ENCODE measurements at places on chromosomes 12 and 14. TPM values are rescaled to one million over a fixed set of nuclear protein-coding genes. Genes with fewer than 3 reads are reported as not detected.

GRCh38 chr14:53532853-53533252 is 379.7 kb upstream of the DDHD1 start:
- H3K36me3 ChIP-seq: no peaks in the 10 kb centered on the region
- H3K27ac ChIP-seq: peak overlapping the region; percentile 38

- no peak overlapping the region for H3K4me3 ChIP-seq
- no peak overlapping the region for H3K27ac ChIP-seq
- no peaks in the 10 kb centered on the region for H3K27me3 ChIP-seq
- no peaks in the 10 kb centered on the region for H3K36me3 ChIP-seq
- H3K4me1 ChIP-seq: peaks cover 50% of the 10 kb centered on the region
- DNase-seq: no peak
These were observed 160.7 kb upstream of the CCND2 start for GRCh38 chr12:4112734-4113325.

Gene CLEC2D
- 27.7 TPM for polyA plus RNA-seq

GRCh38 chr12:77667101-77667500 is 163.6 kb upstream of the NAV3 start:
- no peaks in the 10 kb centered on the region for H3K36me3 ChIP-seq
- DNase-seq: no peak
- no peaks in the 10 kb centered on the region for H3K27me3 ChIP-seq
- H3K4me3 ChIP-seq: no peak overlapping the region
- H3K27ac ChIP-seq: no peak overlapping the region
- H3K4me1 ChIP-seq: no peaks in the 10 kb centered on the region

GRCh38 chr12:107447336-107447735 is 238.3 kb upstream of the PWP1 start:
- H3K27ac ChIP-seq: no peak overlapping the region
- H3K27me3 ChIP-seq: peaks cover 2% of the 10 kb centered on the region
- no peaks in the 10 kb centered on the region for H3K36me3 ChIP-seq
- H3K4me3 ChIP-seq: no peak overlapping the region
- no peaks in the 10 kb centered on the region for H3K4me1 ChIP-seq

Gene TMEM30B
- polyA plus RNA-seq: not detected

Gene KRT72
- polyA plus RNA-seq: not detected

Gene HCFC2
- polyA plus RNA-seq: 11.8 TPM

Gene OR4E2
- not detected for polyA plus RNA-seq

DNA sequence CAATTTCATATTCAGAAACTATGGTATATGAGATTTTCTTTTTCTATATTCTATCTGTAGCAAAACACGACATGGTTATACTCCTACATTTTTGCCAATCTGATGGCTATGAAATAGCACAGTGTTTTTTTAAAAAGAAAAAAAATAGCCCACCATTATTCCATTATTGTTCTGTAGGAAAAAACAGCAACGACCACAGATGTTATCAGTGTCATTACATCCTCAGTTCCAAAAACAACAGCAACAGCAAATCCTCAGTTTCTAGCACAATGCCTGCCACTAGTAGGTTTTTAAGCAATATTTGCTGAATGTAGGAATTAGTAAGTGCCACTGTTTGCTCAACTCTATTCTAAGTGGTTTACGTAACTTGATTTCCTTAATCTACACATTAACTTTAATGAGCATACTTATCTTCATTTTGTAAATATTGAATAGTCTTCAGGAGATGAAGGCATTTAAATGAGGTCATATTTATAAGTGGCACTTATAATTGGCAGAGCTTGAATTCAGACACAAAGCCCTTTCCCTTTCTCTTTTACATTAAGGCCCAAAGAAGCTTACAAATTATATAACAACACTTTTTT is 8.3 kb downstream of the RNASE6 start:
- no peak overlapping the region for H3K27ac ChIP-seq
- peaks cover 5% of the 10 kb centered on the region for H3K4me1 ChIP-seq
- no peaks in the 10 kb centered on the region for H3K27me3 ChIP-seq
- no peaks in the 10 kb centered on the region for H3K36me3 ChIP-seq
- DNase-seq: no peak

Gene ZNF839
- polyA plus RNA-seq: 5.6 TPM

DNA sequence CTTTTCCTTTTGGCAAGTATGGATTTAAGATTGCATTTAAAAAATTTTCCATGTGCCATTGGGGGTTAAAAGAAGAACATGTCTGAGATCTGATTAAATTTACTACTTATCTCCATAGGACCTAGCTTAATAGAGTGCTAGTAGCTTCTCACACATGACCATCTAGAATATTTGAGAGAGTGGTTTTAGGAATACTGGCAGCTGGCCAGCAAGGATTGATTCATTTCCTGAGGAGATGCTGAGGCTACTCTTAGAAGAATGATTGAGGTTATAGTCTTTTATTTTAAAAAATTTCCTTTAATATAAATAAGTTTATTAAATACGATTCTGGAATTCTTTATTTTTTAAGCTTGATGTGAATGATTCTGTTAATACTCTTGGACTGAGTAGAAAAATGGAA is 56.2 kb downstream of the MIPOL1 start:
- no peak overlapping the region for H3K27ac ChIP-seq
- no peaks in the 10 kb centered on the region for H3K4me1 ChIP-seq
- DNase-seq: no peak
- no peaks in the 10 kb centered on the region for H3K27me3 ChIP-seq
- H3K36me3 ChIP-seq: no peaks in the 10 kb centered on the region

Gene ERP27
- polyA plus RNA-seq: 0.93 TPM

DNA sequence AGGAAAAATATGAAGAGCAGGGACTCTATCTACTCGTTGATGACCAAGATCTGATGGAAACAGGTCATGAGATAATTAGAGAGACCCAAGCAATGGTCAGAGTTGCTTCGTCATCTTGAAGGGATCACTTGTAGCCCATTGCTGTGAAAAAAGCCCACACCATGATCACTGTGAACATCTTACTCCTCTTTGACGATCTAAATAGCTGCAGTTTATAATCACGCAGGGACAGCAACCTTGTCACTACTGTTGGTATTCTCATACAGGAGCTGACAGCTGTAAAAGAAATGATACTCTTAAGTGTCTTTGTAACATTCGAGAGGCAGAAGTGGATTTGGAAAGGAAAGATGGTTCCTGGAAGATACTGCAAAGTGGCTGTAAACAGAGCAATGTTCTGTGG is 33.7 kb upstream of the RERGL start:
- no peaks in the 10 kb centered on the region for H3K4me1 ChIP-seq
- no peak overlapping the region for H3K27ac ChIP-seq
- no peak for DNase-seq
- H3K27me3 ChIP-seq: no peaks in the 10 kb centered on the region
- no peak overlapping the region for H3K4me3 ChIP-seq
- H3K36me3 ChIP-seq: no peaks in the 10 kb centered on the region

Gene TMEM132C
- not detected for polyA plus RNA-seq

GRCh38 chr12:127223731-127224130 is 1043.2 kb upstream of the TMEM132C start:
- H3K4me3 ChIP-seq: no peak overlapping the region
- DNase-seq: no peak
- H3K27ac ChIP-seq: no peak overlapping the region

Gene ITGA7
- 1.6 TPM for polyA plus RNA-seq

DNA sequence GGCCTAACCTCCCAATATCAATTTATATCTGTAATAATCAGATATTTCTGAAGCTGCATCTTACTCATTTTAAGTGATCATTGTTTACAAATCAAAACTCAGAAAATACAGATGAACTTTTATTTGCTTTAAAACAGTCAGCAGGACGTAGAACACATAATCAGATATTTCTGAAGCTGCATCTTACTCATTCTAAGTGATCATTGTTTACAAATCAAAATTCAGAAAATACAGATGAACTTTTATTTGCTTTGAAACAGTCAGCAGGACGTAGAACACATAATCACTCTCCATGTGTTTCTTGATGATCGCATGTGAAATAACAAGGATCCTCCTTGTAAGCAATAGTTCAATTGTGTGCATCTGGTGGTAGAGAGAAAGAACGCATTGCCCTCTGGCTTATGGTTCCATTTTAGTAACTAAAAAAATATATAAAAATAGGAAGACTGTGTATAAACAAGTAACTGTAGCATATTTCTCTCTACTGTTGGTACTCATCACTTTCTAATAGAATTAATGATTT is 15.0 kb upstream of the TMTC2 start:
- H3K36me3 ChIP-seq: no peaks in the 10 kb centered on the region
- no peaks in the 10 kb centered on the region for H3K4me1 ChIP-seq
- DNase-seq: no peak

DNA sequence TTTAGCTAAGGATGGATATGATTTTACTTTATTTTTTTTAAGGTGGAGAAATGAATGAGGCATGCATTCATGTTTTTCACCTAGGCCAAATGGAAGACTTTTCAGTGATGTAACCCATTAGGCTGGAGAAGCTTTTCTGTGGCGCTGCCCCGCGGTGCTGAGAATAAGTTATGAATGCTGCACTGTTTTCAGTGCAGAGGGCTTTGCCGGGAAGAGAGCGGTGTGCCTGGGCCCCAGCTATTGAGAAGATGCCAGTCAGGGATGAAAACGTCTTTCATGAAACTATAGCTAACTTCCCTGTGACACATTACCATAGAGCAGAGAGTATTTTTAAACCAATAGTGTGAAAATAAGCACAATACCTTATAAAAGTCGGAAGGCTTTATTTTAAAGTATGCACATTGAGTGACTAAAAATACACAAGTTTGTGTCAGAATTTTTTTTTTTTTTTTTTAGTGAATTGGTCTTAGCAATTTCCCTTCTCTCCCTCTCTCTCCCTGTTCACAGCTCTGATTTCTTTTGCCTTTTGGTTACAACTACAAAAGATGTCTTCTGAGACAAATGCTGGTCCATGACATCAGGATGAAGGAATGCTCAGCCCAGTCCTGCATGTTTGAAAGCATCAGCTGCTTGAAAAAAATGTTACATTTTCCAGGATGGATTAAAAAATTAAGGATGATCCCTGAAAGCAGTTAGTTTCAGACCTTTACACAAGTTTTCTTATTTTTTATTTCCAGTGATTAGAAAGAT is 48.3 kb downstream of the NPAS3 start:
- no peaks in the 10 kb centered on the region for H3K27me3 ChIP-seq
- H3K4me3 ChIP-seq: no peak overlapping the region
- H3K36me3 ChIP-seq: no peaks in the 10 kb centered on the region
- DNase-seq: no peak
- no peaks in the 10 kb centered on the region for H3K4me1 ChIP-seq

DNA sequence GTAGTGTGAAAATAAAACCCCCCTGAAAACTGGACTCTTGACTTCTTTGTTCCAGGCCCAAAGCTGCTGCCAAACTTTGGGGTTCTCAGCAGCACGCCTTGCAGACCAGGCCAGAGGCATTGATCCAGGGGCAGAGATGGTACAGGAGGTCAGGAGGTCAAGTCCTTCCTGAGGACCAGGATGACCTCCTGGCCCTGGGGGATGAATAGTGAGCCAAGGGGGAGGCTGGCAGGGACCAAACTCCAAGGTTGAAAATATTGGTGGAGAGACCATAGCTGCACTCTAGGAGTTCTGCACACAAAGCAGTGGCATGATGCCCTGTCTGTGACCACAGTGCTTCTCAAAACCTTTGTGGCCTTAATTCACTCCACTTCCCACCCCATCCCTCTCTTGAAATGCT is 12.1 kb downstream of the SLC10A1 start:
- no peak overlapping the region for H3K4me3 ChIP-seq
- H3K4me1 ChIP-seq: no peaks in the 10 kb centered on the region

GRCh38 chr14:101561145-101561896 is at the start of gene DIO3:
Gene DIO3, plus strand, starts transcription at chr14:101561495.
- H3K27me3 ChIP-seq: no peaks in the 10 kb centered on the region
- no peak for DNase-seq
- H3K4me3 ChIP-seq: no peak within 1 kb of the TSS
- no peaks in the 10 kb centered on the region for H3K36me3 ChIP-seq
- no peak within 1 kb of the TSS for H3K27ac ChIP-seq
- H3K4me1 ChIP-seq: no peaks in the 10 kb centered on the region

Gene PMEL
- 1.5 TPM for polyA plus RNA-seq

Gene MMP19
- polyA plus RNA-seq: not detected

GRCh38 chr14:92622311-92622710 is 108.7 kb downstream of the RIN3 start:
- H3K27me3 ChIP-seq: no peaks in the 10 kb centered on the region
- DNase-seq: no peak
- H3K4me1 ChIP-seq: no peaks in the 10 kb centered on the region
- no peaks in the 10 kb centered on the region for H3K36me3 ChIP-seq

Gene ZBTB42
- 0.10 TPM for polyA plus RNA-seq

DNA sequence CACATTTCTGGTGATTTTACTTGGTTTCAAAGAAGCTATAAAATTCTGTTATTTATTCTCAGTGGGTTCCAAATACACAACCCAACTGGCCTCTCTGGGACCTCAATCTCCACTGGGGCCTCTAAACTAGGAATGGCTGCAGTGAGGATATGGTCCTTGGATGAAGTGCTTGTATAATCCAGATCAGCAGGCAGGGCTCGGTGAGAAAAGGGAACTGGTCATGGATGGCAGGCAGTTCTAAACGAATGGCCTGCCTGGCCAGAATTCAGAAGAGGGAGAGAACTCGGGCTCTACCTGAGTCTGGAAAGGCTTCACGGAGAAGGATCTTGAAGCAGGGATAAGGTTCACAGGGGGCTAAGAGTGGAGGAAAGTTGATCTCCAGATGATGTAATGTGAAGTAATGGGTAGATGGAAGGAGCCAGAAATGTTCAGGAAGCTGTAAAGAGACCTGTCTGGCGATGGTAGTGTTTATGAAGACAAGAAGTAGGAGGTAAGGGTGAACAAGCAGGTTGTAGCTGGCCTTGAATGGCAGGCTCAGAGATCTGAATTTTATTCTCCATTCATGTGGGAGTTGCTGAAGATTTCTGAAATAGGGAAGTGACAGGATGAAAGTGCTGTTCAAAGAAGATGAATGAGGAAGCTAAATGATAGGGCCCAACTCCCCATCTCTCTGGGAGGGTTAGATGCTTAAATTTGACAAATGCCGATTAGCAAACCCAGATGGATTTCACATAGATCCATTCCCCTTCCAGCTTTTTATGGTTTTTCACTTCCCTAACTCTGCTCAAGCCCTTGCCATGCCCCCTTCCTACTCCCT is 31.5 kb upstream of the ANO6 start:
- no peak for DNase-seq
- no peak overlapping the region for H3K4me3 ChIP-seq
- no peaks in the 10 kb centered on the region for H3K27me3 ChIP-seq
- no peak overlapping the region for H3K27ac ChIP-seq

GRCh38 chr12:95204141-95204866 is 13.0 kb downstream of the FGD6 start:
- peak overlapping the region; percentile 56 for H3K27ac ChIP-seq
- DNase-seq: no peak
- no peak overlapping the region for H3K4me3 ChIP-seq

GRCh38 chr14:27056586-27056985 is 458.8 kb upstream of the NOVA1 start:
- no peak overlapping the region for H3K4me3 ChIP-seq
- no peak overlapping the region for H3K27ac ChIP-seq
- H3K27me3 ChIP-seq: no peaks in the 10 kb centered on the region
- H3K4me1 ChIP-seq: no peaks in the 10 kb centered on the region
- DNase-seq: no peak
- no peaks in the 10 kb centered on the region for H3K36me3 ChIP-seq

Gene CD27
- polyA plus RNA-seq: 134 TPM

GRCh38 chr12:97474987-97475386 is 12.4 kb downstream of the RMST start:
- no peaks in the 10 kb centered on the region for H3K36me3 ChIP-seq
- H3K4me1 ChIP-seq: no peaks in the 10 kb centered on the region
- no peak for DNase-seq
- no peaks in the 10 kb centered on the region for H3K27me3 ChIP-seq
